Muscle of arm (tissue), 14 donors: ENCODE measurements at places on chromosomes 2 and 18.

DNA sequence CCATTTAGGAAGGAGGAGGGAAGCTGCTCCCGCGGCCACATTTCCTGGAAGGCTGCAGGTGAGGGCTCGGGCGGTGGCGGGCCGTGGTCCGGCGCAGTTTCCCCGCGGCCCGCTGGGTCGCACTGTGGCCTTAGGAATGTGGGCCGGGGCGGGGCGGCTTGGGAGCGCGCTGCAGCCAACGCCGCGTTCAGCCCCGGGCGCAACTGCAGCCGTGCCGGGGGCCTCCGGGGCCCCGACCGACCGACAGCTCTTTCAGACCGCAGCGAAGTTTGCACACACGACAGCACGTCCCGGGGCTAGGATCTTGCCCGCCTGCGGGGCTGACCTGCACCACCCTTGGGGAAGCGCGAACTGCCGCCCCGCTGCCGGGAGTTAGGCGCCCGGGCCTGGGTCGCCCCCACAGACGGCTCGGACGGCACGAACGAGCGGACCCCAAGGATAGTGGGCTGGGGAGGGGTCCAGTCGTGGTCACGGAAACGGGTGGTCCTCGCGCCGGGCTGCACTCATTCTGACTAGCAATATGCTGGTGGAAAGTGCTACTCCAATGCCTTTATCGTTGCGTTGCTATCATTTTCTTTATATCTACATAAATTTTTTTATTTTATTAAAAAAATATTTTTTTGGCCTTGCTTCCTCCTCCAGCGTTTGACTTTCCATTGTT is 69.9 kb upstream of the DLX2 start:
- peak; percentile 53 for DNase-seq

GRCh38 chr2:39845460-39846146 is 66.5 kb upstream of the THUMPD2 start:
- DNase-seq: no peak

DNA sequence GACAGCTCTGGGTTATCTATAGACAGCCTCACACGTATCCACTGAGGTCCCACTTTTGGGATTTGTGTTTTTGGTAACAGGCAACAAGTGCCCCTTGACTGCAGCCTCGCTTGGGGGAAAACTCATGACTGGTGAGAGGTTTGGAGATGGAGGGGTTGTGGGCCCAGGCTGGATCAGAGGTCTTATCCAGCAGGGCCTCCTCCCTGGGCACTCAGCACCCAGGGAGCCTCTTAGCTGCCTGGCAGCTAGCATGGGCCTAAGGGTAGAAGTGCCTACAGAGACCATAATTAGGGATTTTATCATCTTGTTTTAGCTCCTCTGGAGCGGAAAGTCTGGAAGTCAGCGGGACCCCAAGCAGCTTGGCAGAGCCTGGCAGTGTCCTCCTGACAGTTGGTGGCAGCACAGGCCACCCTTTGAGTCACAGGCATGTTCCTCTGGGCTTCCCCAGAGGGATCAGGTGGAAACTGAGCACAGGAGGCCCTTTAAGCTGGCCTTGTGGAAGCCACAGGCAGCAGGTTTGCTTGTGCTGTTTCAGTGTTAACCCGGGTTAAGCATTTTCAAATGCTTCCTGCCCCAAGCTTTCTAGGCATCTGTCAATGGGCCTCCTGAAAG is 143.1 kb downstream of the KCTD1 start:
- DNase-seq: no peak

DNA sequence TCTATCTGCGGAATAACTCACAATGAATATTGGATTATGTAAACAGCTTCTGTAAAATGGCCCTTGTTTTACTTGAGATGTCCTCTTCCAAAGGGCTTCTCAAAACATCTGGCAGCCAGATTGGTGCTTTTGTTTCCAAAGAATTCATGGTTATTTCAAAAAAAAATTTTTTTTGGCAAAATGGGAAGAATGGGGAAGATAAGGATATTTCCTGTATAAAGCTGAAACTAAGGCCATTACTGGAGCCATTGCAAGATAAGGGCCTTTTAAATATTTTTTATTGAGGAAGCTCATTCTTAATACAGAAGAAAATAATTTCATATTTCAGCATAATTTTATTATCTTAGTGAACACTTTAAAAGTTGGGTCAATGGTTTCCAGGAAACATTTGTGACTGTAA is 259.1 kb downstream of the GALNT13 start:
- DNase-seq: no peak

DNA sequence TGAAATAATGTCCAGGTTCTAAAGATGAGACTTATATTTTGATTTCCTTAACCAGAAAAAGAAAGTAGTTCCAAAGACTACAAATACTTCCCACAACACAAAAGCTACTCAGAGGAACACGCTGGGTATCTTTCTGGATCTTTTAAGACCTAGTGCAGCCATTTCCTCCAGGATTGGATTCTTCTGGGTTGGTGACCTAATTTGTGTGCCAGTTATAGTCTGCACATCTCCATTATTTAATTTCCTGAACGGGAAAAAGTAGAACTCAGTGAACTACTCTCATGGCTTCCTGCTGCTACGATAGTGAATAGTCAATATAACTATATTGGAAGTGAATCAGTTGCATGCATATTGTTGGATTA is 1.5 kb downstream of the TMEM87B start:
- no peak for DNase-seq

GRCh38 chr2:126811101-126811500 is 87.6 kb upstream of the TEX51 start:
- no peak for DNase-seq

- DNase-seq: no peak
Observed at GRCh38 chr18:67301592-67301991, 214.9 kb downstream of the DSEL start.

- DNase-seq: no peak
Observed at GRCh38 chr2:6973895-6974545, 56.8 kb downstream of the RNF144A start.

GRCh38 chr2:187302586-187302985 is 145.5 kb downstream of the CALCRL start:
- DNase-seq: no peak

GRCh38 chr2:2328848-2329247 is 2.2 kb downstream of the MYT1L start:
- peak; percentile 10 for DNase-seq

- DNase-seq: no peak
Observed at GRCh38 chr18:48715711-48716361, 177.0 kb downstream of the CTIF start.

DNA sequence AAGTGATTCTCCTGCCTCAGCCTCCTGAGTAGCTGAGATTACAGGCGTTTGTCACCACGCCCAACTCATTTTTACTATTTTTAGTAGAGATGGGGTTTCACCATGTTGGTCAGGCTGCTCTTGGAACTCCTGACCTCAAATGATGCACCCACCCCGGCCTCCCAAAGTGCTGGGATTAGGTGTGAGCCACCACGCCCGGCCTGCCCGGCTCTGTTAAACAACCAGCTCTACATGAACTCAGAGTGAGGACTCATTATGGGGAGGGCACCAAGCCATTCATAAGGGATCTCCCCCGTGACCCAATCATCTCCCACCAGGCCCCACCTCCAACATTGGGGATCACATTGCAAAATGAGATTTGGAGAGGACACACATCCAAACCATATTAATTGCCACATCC is 8.8 kb downstream of the ATIC start:
- DNase-seq: no peak

DNA sequence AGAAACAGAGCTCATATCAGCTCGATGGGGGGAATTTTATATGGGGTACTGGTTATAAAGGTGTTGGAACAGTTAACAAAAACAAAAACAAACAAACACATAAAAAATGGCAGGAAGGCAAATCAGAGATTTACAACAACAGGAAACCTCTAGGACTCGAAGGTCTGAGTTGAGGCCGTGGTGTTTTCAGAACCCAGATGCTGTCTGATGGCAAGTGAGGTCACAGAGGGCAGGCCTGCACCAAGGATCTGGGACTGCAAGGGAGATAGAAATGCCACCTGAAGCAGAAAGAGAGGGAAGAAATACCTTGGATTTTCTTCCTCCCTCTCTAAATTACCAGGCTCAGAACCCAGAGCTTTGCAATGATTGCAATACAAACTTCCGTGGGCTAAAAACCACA is 429.5 kb downstream of the ZNF521 start:
- no peak for DNase-seq

DNA sequence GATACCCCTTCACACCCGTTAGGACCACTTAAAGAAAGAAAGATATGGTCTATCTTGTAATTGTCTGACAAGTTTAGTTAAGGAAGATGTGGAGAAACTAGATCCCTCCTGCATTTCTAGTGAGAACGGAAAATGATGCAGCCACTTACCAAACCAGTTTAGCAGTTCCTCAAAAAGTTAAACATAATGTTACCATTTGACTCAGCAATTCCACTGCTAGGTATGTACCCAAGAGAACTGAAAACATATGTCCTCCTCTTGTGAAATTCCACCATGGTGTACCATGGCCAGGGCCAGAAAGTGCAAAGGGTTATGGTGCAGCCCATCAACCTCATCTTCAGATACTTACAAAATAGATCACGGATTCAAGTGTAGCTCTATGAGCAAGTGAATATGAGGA is 79.0 kb upstream of the ID2 start:
- DNase-seq: no peak

- DNase-seq: no peak
Observed at GRCh38 chr18:78497641-78498040, 482.0 kb upstream of the SALL3 start.

DNA sequence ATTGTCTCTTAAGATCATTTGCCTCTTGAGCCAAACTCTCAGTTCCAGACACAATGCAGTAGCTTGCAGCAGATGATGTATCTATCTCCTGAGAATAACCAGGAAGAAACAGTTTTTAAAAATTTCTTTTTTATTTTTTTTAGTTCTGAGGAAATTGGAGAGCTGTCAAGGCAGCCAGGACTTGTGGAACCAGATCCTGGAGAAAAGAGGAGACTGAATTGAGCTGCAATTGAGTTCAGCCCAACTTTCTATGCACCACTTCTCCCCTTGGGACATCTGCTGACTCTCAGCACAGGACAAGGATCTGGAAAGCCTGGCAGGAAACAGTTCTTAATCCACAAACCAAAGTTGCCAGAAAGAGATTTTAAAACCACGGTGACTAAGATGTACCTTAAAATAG is 13.5 kb upstream of the CSRNP3 start:
- no peak for DNase-seq

DNA sequence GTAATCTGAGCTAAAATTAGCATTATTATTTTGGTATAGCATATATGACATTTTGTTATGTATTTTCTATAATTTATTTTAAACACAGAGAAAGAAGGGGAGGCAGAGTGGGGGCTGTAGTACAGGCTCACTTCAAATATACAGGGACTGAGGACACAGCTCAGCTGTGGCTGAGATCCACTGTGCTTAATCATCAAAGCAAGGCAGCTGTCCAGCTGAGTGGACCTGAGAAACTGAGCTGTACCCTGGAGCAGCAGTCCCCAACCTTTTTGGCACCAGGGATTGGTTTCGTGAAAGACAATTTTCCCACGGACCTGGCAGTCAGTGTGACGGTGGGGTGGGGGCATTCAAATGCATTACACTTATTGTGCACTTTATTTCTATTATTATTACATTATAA is 687.2 kb downstream of the RNF144A start:
- DNase-seq: no peak
